ENCODE measurements at places on chromosomes 1 and 21. TPM values are rescaled to one million over a fixed set of nuclear protein-coding genes. Genes with fewer than 3 reads are reported as not detected.

SNAPIN gene
- 35.0 TPM for total RNA-seq

DNA sequence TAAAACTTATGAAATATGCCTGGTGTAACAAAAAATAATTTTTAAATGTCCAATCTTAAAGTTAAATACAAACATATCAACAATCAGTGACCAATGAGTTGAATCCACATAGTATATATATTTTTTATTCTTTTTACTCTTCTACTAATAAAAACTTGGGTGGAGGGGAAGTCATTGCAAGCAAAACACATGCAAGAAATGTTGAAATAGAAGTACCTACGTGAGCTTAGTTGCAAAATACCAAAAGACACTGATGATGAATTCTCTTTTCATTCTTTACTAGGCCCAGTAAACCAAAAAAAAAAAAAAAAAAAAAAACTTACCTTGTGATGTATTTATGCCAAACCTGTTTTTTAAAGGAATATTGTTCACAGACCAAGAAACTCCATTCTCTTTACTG lies 26.4 kb upstream of the PLA2G4A start:
- H3K27ac ChIP-seq = no peak overlapping the region
- H3K27me3 ChIP-seq = peaks cover 6% of the 10 kb centered on the region
- DNase-seq = no peak

- H3K27ac ChIP-seq = no peak overlapping the region
- no peak overlapping the region for H3K4me3 ChIP-seq
- no peaks in the 10 kb centered on the region for H3K27me3 ChIP-seq
- H3K4me1 ChIP-seq = no peaks in the 10 kb centered on the region
- no peak for DNase-seq
- no peaks in the 10 kb centered on the region for H3K36me3 ChIP-seq
Observed at GRCh38 chr1:107748531-107748930, 216.4 kb downstream of the VAV3 start.

- no peaks in the 10 kb centered on the region for H3K27me3 ChIP-seq
- no peaks in the 10 kb centered on the region for H3K4me1 ChIP-seq
- H3K27ac ChIP-seq = no peak overlapping the region
- H3K36me3 ChIP-seq = no peaks in the 10 kb centered on the region
- H3K4me3 ChIP-seq = no peak overlapping the region
Observed at GRCh38 chr1:165182975-165183374, 173.5 kb downstream of the LMX1A start.

- H3K36me3 ChIP-seq = peaks cover 20% of the 10 kb centered on the region
- peaks cover 69% of the 10 kb centered on the region for H3K4me1 ChIP-seq
- H3K27me3 ChIP-seq = no peaks in the 10 kb centered on the region
- no peak overlapping the region for H3K4me3 ChIP-seq
Observed at GRCh38 chr21:34932233-34932632, 116.9 kb downstream of the RUNX1 start.

Measured in activated CD4-positive, alpha-beta memory T cell treated with anti-CD3 and anti-CD28 coated beads, Interleukin-2, amount 10 ng/mL, durations not matched to agents 7 days and 5 days (primary cell).